NCI-H526 treated with DMSO at 0.1 percent for 48 hours (cell line): ENCODE measurements at places on chromosomes 6 and 20.

DNA sequence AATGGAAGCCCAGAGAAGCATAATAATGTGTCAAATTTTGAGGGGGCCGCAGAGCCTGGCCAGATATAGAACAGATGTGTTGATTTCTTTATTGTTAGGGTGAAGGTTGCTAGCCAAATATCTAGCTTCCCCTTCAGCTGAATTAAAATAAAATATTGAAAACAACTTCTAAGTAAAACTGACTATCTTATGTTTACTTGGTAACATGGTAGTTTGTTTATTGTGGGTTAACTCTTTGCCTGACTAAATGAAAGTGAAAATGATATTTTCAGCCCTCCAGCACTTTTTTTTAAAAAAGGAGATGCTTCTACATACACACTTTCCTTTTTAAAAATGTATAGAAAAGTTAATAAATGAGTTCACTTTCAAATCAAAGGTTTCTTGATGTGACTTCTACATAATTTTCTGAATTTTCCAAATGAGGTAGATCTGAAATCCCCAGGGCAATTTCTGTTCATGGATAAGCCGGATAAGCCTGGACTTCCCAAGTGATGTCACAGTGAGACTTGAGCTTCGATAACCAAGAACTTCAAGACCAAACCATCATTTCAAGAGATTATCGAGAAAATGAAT, 172.1 kb upstream of the OLIG3 start:
- no peak for DNase-seq

DNA sequence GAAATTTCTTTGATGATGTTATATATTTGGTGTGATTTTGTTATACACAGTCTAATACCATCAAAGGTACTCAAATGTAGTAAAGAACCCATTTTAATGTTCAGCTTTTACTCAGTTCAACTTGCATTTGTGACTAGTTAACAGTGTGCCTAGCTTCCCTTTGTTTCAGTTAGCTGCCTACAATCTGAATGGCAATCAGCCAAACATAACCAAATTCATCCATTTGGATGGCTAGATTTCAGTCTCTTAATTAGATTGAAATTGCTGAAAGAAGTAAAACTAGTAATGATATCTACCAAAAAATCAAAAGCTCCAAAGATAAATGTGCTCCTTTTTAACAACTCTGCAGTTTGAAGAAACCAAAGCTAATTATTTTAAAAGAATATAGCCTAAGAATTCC, 6.9 kb downstream of the EPHA7 start:
- no peak for DNase-seq

GRCh38 chr20:60310560-60311349, 352.5 kb downstream of the CDH26 start:
- peak; percentile 97 for DNase-seq

DNA sequence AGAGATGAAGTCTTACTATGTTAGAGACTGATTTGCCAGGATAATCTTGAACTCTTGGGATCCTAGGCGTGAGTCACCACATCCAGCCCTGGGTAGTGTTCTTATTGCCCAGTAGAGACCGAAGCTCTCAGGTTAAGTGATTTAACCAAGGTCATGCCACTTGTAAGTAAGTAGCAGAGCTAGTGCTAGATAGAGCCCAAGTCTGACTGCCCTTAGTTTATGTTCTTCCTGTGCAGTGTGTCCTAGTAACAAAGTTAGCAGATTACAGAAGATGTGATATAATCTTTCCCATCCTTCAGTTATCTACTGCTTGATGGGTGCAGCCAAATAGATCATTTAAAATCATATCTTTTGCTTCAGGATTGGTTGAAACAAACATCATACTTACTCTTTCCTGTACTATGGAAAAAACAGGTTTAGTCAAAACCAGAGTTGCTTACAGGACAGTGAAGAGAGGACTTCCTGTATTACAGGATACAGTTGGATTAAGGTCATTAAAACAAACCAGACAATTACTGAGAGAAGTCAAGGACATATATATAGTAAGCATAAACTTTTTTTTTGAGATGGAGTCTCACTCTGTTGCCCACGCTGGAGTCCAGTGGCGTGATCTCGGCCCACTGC, 9.5 kb upstream of the PABPC1L start:
- DNase-seq: no peak

DNA sequence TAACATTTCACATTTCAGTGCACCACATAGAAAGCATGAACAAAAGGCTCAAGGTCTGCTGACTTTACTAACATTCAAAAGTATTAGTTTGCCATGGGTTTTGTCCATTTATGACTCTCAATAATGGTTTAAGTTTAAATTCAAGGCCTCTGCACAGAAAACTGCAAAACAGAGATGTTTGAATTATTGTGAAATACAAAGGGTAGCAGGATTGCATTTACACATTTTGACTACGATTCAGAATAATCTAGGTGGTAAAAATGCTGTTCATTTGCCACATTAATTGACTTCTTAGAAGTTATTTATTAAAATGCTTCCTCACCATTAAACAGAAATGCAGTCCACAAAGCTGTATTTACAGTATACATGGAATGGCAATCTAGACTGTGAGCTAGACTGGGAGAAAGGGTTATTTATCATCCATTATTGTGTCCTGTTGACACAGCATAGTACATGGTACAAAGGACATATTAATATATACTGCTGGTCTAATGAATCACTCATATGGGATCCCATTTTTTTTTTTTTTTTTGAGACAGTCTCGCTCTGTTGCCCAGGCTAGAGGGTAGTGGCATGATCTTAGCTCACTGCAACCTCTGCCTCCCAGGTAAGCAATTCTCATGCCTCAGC, 18.0 kb downstream of the USP49 start:
- DNase-seq: no peak

GRCh38 chr6:70874181-70874913, 82.5 kb downstream of the B3GAT2 start:
- no peak for DNase-seq

DNA sequence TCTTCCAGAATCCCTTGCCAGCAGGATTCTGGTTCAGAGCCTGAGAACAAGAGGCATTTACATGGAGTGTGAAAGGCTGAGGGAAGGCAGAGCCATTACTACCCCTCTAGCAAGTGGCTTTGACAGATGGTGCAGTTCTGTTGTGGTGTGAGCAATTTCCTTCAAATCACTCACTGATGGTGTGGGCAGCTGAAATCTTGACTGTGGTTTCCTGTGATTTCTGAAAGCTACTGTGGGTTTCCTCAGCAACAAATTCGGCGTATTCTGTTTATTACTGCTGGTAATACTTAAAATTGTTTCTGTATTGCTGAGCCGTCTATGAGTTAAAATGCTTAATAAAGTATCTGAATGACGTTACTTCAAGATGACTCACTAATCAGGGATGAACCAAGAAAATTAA, 181.5 kb upstream of the TCF21 start:
- DNase-seq: no peak

DNA sequence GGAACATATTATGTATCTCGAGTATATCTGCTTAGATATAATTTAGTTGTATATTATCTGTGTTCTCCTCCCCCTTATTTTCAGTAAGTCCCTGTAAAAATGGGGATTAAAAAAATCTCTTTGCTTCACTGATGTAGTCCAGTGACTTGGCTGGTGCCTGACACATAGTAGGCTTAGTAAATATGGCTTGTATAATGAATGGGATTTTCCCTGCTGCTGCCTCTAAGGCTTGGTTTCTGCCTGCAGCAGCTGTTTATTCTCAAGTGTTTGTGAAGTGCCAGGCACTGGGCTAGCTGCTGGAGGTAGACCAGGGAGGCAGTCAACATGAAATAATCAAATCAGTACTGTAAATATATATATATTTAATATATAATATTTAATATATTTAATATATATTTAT, 1.6 kb upstream of the ZFP64 start:
- no peak for DNase-seq

GRCh38 chr20:25025986-25026605, 31.8 kb downstream of the ACSS1 start:
- DNase-seq: no peak

GRCh38 chr6:157528931-157529653, 148.1 kb downstream of the ZDHHC14 start:
- DNase-seq: no peak

DNA sequence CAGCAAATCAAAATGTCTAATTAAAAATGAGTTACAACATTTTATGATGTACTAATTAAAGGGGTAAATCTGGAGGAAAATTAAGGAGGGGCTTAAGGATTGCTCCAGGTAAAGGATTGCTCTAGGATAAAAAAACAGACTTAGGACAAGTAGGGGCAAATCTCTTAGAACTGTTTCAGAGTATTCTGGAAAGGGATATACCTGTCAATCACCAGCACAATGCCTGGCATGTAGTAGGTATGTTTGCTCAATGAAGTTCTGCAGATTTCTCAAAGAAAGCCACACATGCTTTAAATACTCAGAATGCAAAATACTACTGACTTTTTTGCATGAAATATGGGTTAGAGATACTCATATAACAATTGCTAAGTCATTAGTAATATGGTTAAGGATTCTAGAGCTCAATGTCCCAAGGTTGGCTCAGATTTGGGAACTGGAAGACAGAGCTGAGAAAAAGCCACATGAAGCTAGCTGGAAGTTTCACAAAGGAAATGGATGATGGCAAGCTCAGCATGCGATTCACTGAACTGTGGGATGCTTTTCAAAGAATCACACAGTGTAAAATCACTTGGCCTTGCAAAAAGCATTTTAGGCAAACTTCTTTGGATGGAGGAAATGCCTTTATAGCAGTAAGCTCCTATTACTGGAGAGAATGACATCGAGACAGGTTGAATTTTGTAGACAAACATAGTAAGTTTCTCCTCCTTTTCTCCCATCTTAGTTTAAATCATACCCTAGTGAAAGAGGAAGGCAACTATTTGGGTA, 72.8 kb downstream of the MAP3K5 start:
- no peak for DNase-seq

- no peak for DNase-seq
These were observed 199.3 kb downstream of the TFAP2C start for GRCh38 chr20:56828402-56828801.

DNA sequence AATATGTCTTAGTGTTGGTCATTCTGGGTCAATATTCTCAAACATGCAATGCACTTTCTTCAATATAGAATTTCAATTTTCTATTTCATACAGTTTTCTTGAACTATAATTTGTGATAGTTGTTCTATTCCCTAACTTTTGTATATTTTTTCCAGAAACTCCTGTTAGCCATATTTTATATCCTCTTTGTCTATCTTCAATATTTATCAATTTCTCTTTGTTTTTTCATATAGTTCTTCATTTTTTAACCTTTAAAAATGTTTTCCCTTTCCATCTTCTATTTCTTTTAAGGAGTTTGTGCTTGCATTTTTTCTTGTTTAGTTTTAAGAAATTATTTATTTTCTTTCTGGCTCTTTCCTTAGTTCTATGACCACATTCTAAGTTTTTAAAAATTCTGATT, 42.0 kb upstream of the MBOAT1 start:
- DNase-seq: no peak

- DNase-seq: no peak
These were observed 41.4 kb upstream of the PKIB start for GRCh38 chr6:122568797-122569221.

DNA sequence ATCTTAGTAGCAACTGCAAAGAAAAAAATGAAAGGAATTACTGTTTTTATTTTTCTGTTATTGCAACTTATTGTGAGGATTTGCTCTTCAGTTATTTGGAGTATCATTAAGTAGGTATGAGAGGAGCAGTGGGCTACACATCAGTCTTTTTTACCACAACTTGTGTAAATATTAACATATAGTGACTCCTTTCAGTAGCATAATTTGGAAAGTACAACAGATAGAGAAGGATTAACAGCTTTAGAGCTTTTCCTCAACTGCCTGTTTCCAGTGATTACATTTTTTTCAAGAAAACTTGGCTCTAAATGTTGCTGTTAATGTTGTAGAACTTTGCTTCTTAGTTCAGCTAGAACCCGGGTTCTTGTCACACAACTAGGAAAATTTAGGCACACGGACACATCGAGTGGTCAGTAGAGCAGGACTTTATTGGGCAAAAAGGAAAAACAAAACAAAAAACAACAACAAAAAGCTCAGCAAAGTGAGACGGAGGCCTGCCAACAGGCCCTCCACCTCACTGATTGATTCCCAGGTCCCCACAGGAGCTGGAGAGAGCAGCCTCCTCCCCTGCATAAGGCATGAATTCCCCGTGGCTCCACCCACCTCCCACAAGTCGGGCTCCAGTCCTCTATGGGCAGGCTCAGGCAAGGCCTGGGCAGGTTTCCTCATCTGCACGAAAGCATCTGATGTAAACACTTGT, 75.1 kb downstream of the ADGRG6 start:
- DNase-seq: no peak

GRCh38 chr6:39223061-39223460, 6.2 kb downstream of the KCNK5 start:
- no peak for DNase-seq

GRCh38 chr6:43367245-43367984, 2.0 kb downstream of the ZNF318 start:
- no peak for DNase-seq

- DNase-seq: no peak
These were observed 8.7 kb upstream of the WTAP start for GRCh38 chr6:159718634-159719033.

DNA sequence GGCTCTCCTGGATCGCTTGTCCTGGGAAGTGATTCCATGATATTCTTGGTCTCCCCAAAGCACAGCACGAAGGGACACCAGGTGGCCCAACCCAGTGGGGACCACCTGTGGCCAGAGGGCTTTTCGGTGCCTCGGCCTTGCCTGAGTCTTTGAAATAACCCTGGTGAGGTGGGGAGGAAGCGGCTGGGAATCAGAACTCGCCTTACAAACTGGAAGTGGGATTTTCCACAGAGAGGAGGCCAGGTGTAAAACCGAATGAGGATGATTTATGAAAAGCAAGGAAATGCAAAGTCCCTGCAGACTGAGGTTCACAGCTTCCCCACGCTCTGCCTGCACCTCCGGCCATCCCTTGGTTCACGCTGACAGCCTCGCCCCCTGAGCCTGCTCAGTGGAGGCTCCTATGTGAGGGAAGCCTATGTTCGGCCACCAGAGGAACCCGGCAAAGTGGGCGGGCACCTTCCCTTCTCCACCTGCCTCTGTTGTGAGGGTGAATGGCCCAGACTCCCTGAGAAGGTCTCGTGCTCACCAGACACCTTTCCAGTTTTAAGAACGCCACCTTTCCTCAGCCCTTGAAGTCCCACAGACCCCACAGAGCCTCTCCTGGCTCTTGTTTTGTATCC, 133.8 kb upstream of the CST7 start:
- no peak for DNase-seq

DNA sequence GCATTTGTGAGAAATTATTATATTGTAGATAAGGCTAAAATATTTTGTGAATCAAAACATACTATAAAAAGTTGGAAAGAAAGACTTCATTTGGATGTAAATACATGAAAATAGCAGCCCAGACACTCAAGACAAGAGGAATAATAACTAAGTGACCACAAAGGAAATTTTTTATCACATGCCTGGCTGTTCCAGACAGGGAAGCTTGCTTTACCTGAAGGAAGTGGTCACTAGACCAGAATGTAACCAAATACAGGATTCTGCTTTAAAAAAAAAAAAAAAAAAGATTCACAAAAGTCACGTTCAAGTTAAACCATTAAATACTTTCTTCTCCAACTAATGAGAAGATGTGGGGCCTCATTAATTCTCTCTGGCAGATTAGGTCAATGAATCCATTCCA, 9.3 kb upstream of the HLA-DQB2 start:
- DNase-seq: no peak
